Esophagus squamous epithelium (tissue), 5 donors: ENCODE measurements at places on chromosomes 12 and 14. TPM values are rescaled to one million over a fixed set of nuclear protein-coding genes. Genes with fewer than 3 reads are reported as not detected.
A peak's percentile ranks its signal among the peaks of the same experiment; 100 is the strongest.

- H3K4me1 ChIP-seq = no peaks in the 10 kb centered on the region
- H3K27me3 ChIP-seq = no peaks in the 10 kb centered on the region
- no peak overlapping the region for H3K4me3 ChIP-seq
- H3K27ac ChIP-seq = no peak overlapping the region
- H3K36me3 ChIP-seq = no peaks in the 10 kb centered on the region
Observed at GRCh38 chr12:8453021-8453513, 2.7 kb upstream of the CLEC6A start.

DNA sequence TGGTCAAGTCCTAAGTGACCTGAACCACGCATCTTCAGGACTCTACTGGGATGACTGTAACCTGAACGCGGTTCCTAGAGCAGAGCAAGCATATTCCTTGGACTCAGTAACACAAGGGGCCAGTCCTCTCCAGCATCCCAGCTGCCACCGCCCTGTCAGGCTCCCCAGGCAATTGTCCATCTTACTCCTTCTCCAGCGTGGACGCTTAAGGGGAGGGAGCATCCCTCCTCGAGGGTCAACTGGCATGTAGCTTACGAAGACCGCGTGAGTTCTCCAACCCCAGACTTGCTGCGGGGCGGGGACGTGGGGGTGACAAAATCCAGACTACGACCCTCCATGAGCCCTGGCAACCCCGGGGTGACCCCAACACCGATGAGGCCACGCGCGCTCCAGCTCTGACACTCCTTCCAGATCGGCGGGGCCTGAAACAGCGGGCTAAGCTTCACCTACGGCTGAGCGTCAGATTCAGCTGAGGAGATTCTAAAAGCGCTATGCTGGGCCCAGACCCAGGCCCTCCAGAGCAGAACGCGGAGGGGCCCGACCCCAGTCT, 846 bp upstream of the MTHFD1 start:
- H3K4me3 ChIP-seq = peak overlapping the region; percentile 60
- no peaks in the 10 kb centered on the region for H3K27me3 ChIP-seq
- no peak for DNase-seq
- no peaks in the 10 kb centered on the region for H3K36me3 ChIP-seq
- H3K4me1 ChIP-seq = peaks cover 50% of the 10 kb centered on the region

DNA sequence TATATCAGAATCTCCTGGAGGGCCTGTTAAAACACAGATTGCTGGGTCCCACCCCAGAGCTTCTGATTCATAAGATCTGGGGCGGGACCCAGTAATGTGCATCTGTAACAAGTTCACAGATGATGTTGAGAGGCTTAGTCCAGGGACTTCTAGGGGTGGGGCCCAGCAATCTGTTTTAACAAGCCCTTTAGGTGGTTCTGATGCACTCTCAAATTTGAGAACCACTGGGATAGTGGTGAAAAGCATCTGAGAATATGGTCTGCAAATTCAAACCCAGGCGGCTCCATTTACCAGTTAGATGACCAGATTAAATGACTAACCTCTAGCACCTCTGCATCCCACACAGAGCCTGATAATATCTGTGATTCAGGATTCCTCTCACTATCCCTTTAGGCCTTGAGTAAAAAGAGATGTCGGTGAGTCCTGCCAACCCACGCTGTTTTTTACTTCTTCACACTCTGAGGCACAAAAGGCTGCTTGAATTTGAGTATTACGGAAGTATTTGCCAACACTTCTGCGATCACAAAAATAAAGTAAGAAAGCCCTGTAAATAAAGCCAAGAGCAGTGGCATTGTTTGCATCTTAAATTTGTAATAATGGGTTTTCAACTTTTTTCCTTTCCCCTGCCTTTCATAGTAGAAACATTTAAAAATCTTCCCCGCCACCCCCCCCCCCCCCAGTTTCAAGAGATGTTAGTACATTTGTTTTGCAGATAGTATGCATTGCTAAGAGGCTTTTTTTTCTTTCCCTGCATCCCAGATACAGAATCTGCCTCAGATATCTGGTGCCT, 1.8 kb upstream of the FRS2 start:
- DNase-seq = no peak
- no peak overlapping the region for H3K27ac ChIP-seq
- H3K27me3 ChIP-seq = no peaks in the 10 kb centered on the region
- H3K4me3 ChIP-seq = no peak overlapping the region
- peaks cover 47% of the 10 kb centered on the region for H3K4me1 ChIP-seq

- H3K27me3 ChIP-seq = no peaks in the 10 kb centered on the region
- H3K36me3 ChIP-seq = no peaks in the 10 kb centered on the region
- H3K4me3 ChIP-seq = no peak overlapping the region
- H3K4me1 ChIP-seq = peaks cover 35% of the 10 kb centered on the region
Observed at GRCh38 chr12:94055528-94055927, 92.8 kb upstream of the PLXNC1 start.

- no peaks in the 10 kb centered on the region for H3K27me3 ChIP-seq
- H3K4me3 ChIP-seq = no peak overlapping the region
- DNase-seq = no peak
- no peak overlapping the region for H3K27ac ChIP-seq
Observed at GRCh38 chr12:42361909-42362646, 36.1 kb downstream of the PPHLN1 start.

- H3K4me3 ChIP-seq = no peak overlapping the region
- H3K27ac ChIP-seq = no peak overlapping the region
- no peaks in the 10 kb centered on the region for H3K4me1 ChIP-seq
Observed at GRCh38 chr14:104424406-104425072, 155.0 kb upstream of the C14orf180 start.

- no peaks in the 10 kb centered on the region for H3K27me3 ChIP-seq
- no peak for DNase-seq
- no peaks in the 10 kb centered on the region for H3K36me3 ChIP-seq
- H3K4me3 ChIP-seq = peak overlapping the region; percentile 93
- peak overlapping the region; percentile 100 for H3K27ac ChIP-seq
- peaks cover 16% of the 10 kb centered on the region for H3K4me1 ChIP-seq
Observed at GRCh38 chr14:61695695-61696527, 598 bp downstream of the HIF1A start.

- DNase-seq = no peak
- H3K4me3 ChIP-seq = no peak overlapping the region
- no peaks in the 10 kb centered on the region for H3K4me1 ChIP-seq
- no peaks in the 10 kb centered on the region for H3K36me3 ChIP-seq
Observed at GRCh38 chr14:75804570-75805275, 143.7 kb downstream of the TTLL5 start.

GRCh38 chr14:63781686-63782085, 53.8 kb upstream of the SGPP1 start:
- H3K36me3 ChIP-seq = no peaks in the 10 kb centered on the region
- H3K27ac ChIP-seq = no peak overlapping the region
- H3K4me3 ChIP-seq = no peak overlapping the region

Gene KRT75
- total RNA-seq = 0.44 TPM

DNA sequence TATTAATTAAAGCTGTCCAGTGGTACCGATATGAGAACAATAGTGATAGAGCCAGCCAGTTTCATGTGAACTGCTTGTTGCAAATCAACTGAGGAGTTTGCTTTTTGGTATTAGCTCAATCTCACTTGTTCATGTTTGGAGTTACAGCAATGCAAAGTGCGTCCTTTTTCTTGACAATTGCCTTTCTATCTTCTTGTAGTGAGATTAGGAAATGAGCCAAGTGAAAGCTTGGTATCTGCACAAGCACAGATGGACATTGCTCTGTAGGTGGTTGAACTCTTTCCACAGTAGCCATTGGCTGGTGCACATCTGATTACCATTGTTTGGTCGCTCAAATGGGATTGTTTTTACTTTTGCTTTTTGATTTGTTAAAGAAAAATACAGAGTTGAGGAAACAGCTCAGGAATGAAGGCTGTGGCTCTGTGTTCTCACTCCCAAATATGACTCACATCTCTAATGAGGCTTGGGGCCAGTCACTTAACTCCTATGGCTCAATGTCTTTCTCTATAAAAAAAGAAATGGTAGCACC, 241.4 kb downstream of the BMP4 start:
- H3K27ac ChIP-seq = peak overlapping the region; percentile 71
- H3K4me1 ChIP-seq = no peaks in the 10 kb centered on the region
- DNase-seq = no peak
- H3K27me3 ChIP-seq = no peaks in the 10 kb centered on the region
- H3K4me3 ChIP-seq = peak overlapping the region; percentile 53

GRCh38 chr14:98960617-98961013, 311.4 kb downstream of the BCL11B start:
- H3K27ac ChIP-seq = no peak overlapping the region
- no peak for DNase-seq
- H3K27me3 ChIP-seq = no peaks in the 10 kb centered on the region
- H3K36me3 ChIP-seq = no peaks in the 10 kb centered on the region
- no peak overlapping the region for H3K4me3 ChIP-seq

GRCh38 chr14:90750701-90751100, 65.5 kb downstream of the TTC7B start:
- no peaks in the 10 kb centered on the region for H3K36me3 ChIP-seq
- no peak overlapping the region for H3K27ac ChIP-seq
- H3K4me3 ChIP-seq = no peak overlapping the region
- no peaks in the 10 kb centered on the region for H3K27me3 ChIP-seq
- DNase-seq = no peak

GRCh38 chr12:86748894-86749293, 492.7 kb upstream of the MGAT4C start:
- H3K4me1 ChIP-seq = no peaks in the 10 kb centered on the region
- no peak overlapping the region for H3K4me3 ChIP-seq
- H3K27ac ChIP-seq = no peak overlapping the region
- no peaks in the 10 kb centered on the region for H3K27me3 ChIP-seq

Gene TC2N
- 44.8 TPM for total RNA-seq

DNA sequence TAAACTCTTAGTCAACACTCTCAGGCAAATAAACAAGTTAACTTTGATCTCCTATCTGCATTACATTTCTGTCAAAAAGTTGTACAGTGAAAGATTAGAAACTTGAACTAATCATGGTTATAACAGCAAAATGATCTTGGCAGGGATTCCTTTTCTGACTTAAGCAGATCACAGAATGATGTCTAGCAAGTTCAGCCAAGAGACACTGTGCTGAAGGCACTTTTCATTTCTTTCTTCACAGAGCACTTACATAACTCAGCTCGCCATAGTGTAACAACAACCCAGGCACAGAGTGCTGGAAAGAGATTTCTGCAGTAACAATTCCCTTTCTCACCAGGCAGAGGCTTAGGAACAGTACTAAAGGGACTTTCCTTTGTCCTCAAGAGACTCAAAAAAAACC, 19.6 kb upstream of the CSRP2 start:
- peak overlapping the region; percentile 62 for H3K27ac ChIP-seq
- H3K36me3 ChIP-seq = no peaks in the 10 kb centered on the region
- H3K4me1 ChIP-seq = peaks cover 19% of the 10 kb centered on the region
- H3K4me3 ChIP-seq = no peak overlapping the region
- no peaks in the 10 kb centered on the region for H3K27me3 ChIP-seq

Gene TDRD9
- total RNA-seq = 0.76 TPM

Gene ZNF891
- total RNA-seq = 0.53 TPM

- peak overlapping the region; percentile 3 for H3K4me3 ChIP-seq
- H3K4me1 ChIP-seq = peaks cover 40% of the 10 kb centered on the region
- DNase-seq = no peak
- peak overlapping the region; percentile 86 for H3K27ac ChIP-seq
- no peaks in the 10 kb centered on the region for H3K36me3 ChIP-seq
- no peaks in the 10 kb centered on the region for H3K27me3 ChIP-seq
Observed at GRCh38 chr14:76773188-76773885, 12.1 kb downstream of the VASH1 start.

Gene KRT83
- total RNA-seq = not detected

DNA sequence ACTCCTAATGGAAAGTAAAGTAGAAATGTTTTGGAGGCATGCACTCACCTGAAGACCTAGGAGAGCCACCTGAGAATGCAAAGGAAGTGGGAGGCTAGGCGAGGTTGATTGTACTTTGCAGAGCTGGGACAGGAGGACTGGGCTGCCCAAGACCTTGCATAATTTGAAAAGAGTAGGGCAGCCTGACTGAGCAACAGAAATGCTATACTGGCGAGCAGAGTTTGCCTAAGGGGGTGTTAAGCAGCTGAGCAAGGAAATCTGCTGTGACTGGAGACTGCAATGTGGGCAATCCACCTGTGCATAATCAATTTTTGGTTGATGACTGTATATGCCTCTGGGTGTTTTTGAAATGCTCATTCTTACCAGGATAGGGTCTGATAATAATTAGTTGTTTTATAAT, 834.1 kb downstream of the TRHDE start:
- H3K27me3 ChIP-seq = no peaks in the 10 kb centered on the region
- H3K4me1 ChIP-seq = no peaks in the 10 kb centered on the region
- no peak for DNase-seq
- H3K4me3 ChIP-seq = no peak overlapping the region
- H3K36me3 ChIP-seq = no peaks in the 10 kb centered on the region

GRCh38 chr12:104142543-104142942, 4.5 kb upstream of the NFYB start:
- no peak for DNase-seq
- H3K27me3 ChIP-seq = no peaks in the 10 kb centered on the region
- H3K36me3 ChIP-seq = no peaks in the 10 kb centered on the region
- H3K4me3 ChIP-seq = no peak overlapping the region
- peaks cover 11% of the 10 kb centered on the region for H3K4me1 ChIP-seq
